Activated T-cell treated with anti-CD3 and anti-CD28 coated beads, Interleukin-2, amount 50 U/mL, for 48 hours (primary cell): ENCODE measurements at places on chromosomes 3 and 15.
A peak's percentile ranks its signal among the peaks of the same experiment; 100 is the strongest.

GRCh38 chr3:18529631-18530030 lies 104.5 kb upstream of the SATB1 start:
- DNase-seq, result no peak

DNA sequence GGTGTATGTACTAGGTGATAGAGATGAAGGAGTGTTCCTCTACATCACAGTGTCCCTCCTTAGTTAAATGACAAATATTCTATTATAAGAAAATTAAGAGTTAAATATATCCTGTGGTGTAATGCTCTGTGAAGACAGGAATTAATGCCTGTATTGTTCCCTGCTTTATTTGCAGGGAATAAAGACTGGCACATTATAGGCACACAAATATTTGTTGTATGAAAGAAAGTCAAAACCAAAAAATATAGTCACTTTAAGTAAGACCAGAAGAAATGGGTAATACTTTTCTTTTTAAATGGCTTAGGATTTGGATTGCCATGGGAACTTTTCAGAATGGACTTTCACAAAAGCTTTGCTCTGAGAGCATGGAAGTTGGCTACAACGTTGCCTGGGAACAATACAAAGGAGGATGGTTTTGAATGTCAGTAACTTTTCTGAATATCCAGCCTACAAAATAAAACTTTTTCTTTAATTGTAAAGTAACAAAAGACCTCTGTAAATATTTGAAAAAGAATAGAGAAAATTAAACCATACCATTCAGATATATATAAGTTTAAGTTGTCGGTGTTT lies 158.0 kb upstream of the P2RY1 start:
- no peak for DNase-seq

GRCh38 chr3:190645932-190646460 lies 132.1 kb downstream of the IL1RAP start:
- no peak for DNase-seq

DNA sequence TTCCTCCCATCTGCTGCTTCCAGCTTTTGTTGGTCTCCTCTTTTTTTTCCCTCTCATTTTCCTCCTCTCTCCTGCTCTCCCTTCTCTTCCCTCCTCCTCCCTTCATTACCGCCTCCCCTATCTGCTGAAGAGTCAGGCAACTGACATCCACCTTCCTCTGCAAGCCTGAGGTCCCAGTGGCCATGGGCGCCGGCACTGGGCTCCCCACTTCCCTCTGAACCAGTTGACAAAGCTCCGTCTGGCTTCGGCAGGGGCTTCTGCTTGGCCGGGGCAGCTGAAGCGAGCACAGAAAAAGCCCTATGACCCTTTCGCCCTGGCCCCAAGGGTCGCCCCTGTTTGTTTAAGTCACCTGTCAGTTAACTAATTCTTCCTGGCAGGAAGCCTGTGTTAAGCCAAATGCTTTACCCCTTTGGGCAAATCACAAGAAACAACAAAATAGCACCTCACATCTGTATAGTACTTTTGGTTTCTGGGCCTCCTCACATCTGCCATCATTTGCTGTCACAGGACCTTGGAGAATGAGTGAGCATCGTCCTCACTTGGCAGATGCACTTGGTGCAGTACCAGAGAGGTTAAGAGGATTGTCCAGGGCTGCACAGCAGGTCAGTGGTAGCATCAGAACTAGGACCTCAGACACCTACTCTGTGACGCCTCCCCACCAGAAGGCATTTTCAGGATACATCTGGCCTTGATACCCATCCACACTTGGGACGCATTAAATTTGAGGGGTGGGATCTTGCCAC lies 27.7 kb downstream of the ITGA11 start:
- DNase-seq, result no peak

DNA sequence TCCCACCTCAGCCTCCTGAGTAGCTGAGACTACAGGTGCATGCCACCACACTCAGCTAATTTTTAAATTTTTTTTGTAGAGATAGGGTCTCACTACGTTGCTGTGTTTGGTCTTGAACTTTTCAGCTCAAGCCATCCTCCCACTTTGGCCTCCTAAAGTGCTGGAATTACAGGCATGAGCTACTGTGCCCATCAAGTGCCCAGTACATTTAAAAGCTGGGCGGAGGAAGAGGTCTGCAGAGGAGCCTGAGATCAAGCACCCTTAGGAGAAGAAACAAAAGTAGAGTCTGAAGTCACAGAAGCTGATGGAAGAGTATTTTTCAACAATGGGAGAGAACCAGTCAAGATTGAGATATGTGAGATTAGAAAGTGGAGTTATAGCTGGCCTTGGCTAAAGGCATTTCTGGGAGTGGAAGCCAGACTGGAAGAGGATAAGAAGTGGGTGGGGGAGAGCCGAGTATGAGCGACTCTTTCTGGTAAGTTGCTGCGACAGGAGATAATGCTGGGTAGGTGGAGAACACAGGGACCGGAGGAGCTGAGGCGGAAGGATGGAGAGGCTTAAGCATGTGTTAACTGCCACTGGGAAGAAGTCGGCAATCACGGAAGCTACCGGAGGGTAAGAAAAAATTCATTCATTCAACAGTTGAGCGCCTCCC lies 782 bp upstream of the IREB2 start:
- no peak for DNase-seq

DNA sequence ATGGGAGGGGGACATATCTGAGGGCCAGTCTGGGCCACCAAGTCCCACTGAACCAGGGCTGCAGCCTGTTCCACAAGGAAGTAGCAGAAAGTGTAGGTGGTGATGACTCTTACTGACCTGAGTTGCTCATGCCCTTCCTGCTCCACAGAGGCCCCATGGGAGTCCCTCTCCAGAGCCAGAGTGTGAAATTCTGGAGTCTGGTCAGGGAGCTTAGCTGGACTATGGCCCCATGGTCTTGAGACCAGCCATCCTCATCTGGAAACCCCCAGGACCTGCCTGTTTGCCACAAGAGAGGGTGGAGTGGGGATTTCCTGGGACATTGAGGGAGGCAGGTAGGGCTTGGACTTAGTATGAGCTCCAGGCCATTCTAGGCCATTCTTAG lies 3.0 kb downstream of the SPINT1 start:
- DNase-seq, result no peak

DNA sequence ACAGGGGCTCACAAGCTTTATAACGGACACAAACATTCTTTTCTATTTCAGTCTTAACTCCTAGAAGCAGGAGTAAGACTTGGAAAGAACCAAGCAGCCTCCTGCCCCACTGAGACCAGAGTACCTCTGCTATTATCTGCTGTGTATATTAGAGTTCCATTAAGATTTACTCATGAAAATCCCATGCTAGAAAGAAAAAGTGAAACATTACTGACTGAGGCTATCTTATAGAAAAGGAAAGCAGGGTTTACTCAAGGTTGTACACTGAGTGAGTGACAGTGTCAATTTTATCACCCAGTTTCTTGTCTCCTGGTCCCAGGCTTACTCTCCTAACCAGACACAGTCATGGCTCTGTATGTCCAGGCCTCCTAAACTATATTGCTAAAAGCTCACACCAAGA lies 97.9 kb upstream of the SOX2 start:
- DNase-seq, result no peak

DNA sequence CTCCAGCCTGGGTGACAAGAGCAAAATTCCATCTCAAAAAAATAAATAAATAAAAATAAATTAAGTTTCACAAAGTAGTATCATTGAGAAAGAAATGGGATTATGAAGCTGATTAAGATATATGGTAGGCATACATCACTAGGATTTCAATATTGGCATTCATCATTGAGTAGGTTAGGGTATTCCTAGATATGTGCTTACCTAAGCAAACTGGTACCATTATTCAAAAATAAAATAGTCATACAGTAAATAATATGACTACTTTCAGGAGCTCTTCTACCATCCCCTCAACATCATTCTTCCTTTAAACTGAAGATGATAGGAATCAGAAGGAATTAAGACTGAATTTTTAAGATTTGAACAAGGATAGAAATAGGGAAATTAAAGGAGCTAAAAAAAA lies 66.6 kb downstream of the FRMD5 start:
- no peak for DNase-seq

GRCh38 chr3:13543253-13543652 lies 5.7 kb upstream of the FBLN2 start:
- DNase-seq, result no peak

DNA sequence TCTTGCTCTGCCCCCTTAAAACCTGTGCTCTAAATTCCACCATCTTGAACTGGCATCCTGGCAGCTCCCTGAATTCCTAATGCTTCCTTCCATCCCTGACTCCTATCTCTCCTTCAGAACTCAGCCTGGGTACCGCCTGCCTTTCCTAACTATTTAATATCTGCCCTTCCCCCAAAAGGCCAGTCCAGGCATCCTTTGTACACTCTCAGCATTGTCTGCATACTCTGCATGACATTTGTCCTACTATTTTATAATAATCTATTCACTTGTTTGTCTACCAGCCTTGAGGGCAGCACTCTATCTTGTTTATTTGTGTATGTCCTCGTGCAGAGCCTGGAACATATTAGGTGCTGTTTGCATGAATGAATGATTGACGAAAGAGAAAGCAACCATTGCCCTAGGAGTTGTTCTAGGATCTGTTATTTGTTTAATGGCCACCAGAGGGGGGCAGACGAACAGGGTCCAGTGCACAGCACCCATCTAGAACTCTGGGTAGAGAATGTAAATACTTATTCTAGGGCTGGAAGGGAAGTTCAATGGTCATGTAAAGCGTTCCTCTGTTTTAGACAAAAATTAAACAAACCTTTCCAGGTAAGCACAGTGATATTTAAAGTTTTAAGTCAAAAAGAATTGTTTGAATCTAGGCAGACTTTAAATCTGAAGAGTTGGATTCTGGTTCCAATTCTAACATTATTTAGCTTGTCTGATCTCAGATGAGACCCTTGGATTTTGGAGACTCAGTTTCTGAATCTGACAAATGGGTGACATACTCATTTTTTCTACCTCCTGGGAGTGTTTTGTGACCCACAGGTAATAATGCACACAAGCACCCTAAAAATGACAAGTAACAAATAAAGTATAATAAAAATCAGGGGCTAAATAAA lies 125.8 kb upstream of the GALNT15 start:
- peak; percentile 31 for DNase-seq

- DNase-seq, result no peak
Observed at GRCh38 chr3:189724356-189724755, 93.2 kb downstream of the TP63 start.

DNA sequence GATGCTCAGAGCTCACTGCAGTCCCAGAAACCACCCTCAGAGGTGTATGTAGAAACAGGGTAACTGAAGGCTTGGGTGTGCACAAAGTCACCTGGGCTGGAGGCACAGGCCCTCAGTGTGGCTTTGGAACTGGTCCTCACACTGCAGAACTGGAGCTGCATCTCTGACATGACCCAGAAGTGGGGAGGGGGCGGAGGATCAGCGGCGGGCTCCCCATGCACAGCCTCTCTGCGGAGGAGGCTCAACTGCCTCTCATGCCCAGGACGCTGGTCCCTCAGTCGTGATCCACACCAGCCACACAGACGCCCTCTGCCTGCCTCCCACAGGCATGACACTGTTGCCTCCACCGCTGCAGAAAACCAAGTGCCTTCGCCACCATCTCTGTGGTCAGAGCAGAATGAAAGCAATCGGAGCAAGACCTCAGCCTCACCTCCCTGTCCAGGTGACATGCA lies 73.7 kb downstream of the TM2D3 start:
- DNase-seq, result no peak

- peak; percentile 72 for DNase-seq
Observed at GRCh38 chr15:45714590-45715488, 80.0 kb downstream of the SQOR start.

GRCh38 chr3:147395899-147396711 lies 10.2 kb downstream of the ZIC4 start:
- no peak for DNase-seq

- DNase-seq, result peak; percentile 25
Observed at GRCh38 chr3:126212620-126213378, 32.4 kb upstream of the ALDH1L1 start.

- DNase-seq, result no peak
Observed at GRCh38 chr3:47120138-47120537, 43.8 kb downstream of the SETD2 start.

GRCh38 chr3:120119846-120120510 lies 25.7 kb upstream of the GSK3B start:
- DNase-seq, result no peak

GRCh38 chr15:83892498-83892897 lies 238.6 kb downstream of the ADAMTSL3 start:
- DNase-seq, result no peak

DNA sequence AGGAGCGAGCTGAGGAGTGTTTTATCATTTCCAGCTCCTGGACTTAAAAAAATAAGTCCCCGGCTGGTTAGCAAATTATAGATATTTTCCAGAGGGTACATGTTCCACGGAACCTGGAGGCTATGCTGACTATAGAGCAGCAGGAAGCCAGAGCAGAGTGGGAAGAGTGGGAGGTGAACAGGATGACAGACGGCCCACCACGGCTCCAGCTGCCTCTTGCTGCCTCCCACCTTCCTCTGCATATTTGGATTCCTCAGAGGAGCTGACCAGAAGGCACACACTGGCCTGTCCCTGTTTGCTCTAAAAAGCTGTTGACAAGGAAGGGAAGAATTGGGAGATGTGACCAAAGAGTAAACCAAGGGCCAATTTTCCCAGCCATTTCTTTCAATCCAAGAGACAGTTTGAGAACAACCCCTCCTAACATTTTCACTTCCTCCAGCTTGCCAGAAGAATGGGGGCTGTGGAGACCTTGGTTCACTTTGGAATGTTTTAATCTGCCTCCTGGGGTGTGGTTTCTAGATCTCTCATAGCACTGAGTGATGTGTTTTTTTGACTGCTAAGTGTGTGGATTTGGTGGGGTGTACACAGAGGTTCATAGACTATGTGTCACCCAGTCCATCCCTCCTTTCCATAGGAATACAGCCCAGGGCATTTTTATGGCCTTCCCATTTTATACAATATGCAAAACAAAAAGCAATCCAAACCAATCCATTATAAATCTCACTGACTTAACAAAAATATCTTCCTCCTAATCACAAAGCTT lies 36.8 kb downstream of the HGD start:
- DNase-seq, result no peak

- DNase-seq, result no peak
Observed at GRCh38 chr3:58335652-58335947, 2.9 kb downstream of the PXK start.

DNA sequence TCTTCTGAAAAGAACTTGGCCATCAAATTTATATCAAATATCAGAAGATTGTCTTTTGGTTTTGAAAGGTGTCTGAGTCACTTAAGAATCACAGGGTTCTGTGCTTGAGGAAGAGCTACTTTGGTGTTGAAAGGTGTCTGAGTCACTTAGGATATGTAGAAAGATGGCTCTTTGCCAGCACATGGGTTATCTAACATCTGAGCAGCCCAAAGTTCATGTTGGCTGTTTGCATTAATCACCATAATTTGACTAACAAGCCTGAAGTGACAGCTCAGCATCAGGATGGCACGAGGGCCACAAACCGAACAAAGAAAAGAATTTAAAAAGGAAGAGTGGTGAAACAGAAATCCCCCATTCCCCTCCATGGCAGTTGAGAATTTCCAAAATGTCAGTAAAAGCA lies 190.5 kb upstream of the CMC1 start:
- DNase-seq, result peak; percentile 34

DNA sequence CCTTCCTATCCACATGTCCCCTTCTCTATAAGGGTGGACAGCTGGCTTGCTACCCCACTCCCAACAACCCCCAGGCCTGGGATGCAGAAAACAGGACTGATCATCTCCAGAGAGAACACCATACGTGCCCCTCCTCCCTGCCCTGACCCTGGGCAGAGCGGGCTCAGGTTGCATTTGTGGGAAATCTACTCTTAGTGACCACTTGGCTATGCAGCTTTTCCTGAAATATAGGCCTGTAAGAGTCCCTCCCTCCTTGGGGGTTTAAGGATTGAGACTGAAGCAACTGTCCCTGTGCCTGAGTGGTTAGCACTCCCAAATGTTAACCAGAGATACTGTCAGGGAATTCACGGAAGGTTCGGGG lies 11.7 kb downstream of the SH2D7 start:
- no peak for DNase-seq
